ENCODE measurements at places on chromosomes 7 and 10. TPM values are rescaled to one million over a fixed set of nuclear protein-coding genes. Genes with fewer than 3 reads are reported as not detected.

- H3K4me3 ChIP-seq = no peak overlapping the region
- no peaks in the 10 kb centered on the region for H3K36me3 ChIP-seq
- no peak overlapping the region for H3K27ac ChIP-seq
- no peak for DNase-seq
- H3K4me1 ChIP-seq = no peaks in the 10 kb centered on the region
Measured at GRCh38 chr10:18830277-18830676, 171.0 kb downstream of the ARL5B start.

GRCh38 chr10:24408365-24408764 is 199.4 kb downstream of the KIAA1217 start:
- H3K27me3 ChIP-seq = no peaks in the 10 kb centered on the region
- H3K27ac ChIP-seq = no peak overlapping the region
- no peaks in the 10 kb centered on the region for H3K4me1 ChIP-seq
- DNase-seq = no peak
- no peak overlapping the region for H3K4me3 ChIP-seq

DNA sequence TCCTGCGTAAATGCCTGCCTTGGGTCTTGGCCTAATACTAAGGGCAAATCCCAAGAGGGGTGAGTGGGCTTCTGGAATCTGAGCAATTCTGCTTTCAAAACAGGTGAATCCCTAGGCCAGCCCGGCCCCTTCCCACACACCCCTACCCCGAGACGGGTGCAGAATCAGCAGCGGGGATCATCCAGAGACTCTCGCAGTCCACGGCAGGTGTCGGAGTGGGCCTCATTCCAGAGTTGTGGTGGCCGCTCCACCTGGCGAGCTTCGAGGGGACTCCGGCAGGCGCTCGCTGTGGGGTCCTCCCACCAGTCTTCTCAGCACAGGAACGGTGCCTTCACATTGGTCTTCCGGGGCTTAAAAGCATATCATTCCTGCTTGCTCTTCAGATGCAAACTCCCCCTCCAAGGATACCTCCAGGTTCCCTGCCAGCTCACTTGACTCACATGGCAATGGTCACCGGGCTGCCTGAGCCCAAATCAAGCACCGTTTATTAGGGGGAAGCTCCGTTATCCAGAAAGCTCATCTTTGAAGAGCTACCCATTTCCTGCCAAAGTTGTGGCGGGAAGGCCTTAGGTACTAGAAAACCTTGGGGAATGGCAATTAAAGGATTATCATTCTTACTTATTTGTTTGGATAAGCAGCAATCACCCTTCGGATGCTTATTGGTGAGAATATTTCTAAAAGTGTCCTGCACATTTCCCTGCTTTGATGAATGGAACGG is 67.6 kb downstream of the PRKAG2 start:
- DNase-seq = no peak
- H3K27me3 ChIP-seq = no peaks in the 10 kb centered on the region
- H3K4me1 ChIP-seq = no peaks in the 10 kb centered on the region
- H3K27ac ChIP-seq = no peak overlapping the region
- H3K4me3 ChIP-seq = no peak overlapping the region
- no peaks in the 10 kb centered on the region for H3K36me3 ChIP-seq

GRCh38 chr7:40720416-40720815 is 585.6 kb downstream of the SUGCT start:
- DNase-seq = no peak
- no peaks in the 10 kb centered on the region for H3K36me3 ChIP-seq
- no peak overlapping the region for H3K27ac ChIP-seq
- H3K4me3 ChIP-seq = no peak overlapping the region
- no peaks in the 10 kb centered on the region for H3K4me1 ChIP-seq
- no peaks in the 10 kb centered on the region for H3K27me3 ChIP-seq

GRCh38 chr7:111560773-111561653 is 1.3 kb downstream of the IMMP2L start:
- peak overlapping the region; percentile 94 for H3K4me3 ChIP-seq
- H3K4me1 ChIP-seq = peaks cover 16% of the 10 kb centered on the region
- no peaks in the 10 kb centered on the region for H3K36me3 ChIP-seq
- peak overlapping the region; percentile 88 for H3K27ac ChIP-seq
- H3K27me3 ChIP-seq = no peaks in the 10 kb centered on the region

DNA sequence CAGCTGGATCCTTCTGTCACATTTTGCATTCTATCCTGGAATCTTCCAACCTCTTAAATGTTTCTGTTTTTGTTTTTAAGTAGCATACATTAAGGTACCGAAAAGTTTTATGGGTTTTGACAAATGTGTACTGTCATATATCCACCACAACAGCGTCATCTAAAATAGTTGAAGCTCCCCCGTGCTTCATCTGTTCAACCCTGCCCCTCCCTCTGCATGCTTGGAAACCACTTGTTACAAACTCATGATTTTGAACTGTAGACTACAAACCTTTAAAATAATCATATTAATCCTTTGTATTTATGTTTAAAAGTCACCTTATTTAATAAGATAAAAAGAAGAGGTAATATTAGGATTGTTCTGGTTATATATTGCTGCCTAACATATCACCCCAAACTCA is 182.8 kb upstream of the SMIM30 start:
- DNase-seq = no peak
- H3K4me3 ChIP-seq = no peak overlapping the region
- no peaks in the 10 kb centered on the region for H3K27me3 ChIP-seq
- no peaks in the 10 kb centered on the region for H3K36me3 ChIP-seq

SPDYE6 gene
- total RNA-seq = not detected
